ENCODE measurements at places on chromosomes 2 and 18.

- no peak for DNase-seq
Measured at GRCh38 chr2:10190737-10191532, 68.4 kb downstream of the RRM2 start.

DNA sequence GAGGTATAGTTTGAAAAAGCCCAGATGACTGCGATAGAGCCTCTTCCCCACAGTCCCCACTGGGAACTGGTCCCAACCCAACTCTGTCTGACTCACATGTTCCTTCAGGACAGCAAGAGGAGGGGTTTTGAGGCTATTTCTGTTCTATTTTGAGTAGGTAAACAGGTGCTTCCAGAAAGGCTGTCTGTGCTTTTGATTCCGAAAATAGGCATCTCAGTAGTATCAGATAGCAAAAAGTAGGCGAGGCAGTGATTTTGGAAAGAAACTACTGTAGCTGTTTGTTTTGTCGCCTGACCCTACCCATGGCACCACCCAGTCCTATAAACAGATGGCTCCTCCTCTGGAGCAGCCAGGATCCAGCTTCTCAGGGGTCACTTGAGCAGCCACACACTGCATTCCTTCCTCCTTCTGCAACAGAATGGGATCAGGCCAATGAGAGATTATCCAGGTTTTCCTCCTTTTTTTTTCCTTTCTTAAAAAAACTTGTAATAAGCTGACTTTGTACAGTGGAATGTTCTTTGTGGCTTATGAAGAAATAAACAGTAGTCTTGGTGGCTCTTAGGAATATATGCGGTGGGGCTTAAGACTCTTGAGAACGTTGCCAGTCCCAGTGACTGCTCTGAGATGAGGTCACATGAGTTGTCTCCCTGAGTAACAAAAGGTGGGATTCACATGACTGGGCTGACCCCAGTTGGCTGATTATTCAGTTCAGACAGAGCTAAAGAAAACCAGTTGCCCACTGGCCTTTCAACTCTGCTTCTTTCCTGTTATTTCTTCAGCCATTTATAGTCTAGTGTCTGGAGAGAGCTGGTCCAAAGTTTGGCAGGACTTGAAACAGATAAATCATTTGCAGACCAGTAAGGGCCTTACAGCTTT lies 98.6 kb downstream of the KCNS3 start:
- peak; percentile 26 for DNase-seq

DNA sequence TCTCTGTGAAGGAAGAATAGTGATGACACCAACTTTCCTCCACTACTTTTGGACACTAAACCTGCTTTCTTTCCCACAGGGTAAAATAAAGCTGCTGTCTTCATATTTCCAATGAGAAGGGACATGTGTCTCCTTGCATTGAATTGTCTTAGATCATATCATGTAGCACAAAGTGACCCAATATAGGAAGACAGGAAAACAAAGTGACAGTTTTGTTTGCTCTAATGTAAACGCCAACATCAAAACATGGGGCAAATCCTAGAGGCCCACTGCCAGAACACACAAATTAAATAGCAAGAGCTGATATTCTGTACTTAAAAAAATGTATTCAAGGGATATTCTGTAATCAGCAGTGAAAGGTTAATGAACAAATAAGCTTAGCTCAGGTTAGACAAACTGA lies 36.1 kb downstream of the ARHGAP15 start:
- DNase-seq = no peak

DNA sequence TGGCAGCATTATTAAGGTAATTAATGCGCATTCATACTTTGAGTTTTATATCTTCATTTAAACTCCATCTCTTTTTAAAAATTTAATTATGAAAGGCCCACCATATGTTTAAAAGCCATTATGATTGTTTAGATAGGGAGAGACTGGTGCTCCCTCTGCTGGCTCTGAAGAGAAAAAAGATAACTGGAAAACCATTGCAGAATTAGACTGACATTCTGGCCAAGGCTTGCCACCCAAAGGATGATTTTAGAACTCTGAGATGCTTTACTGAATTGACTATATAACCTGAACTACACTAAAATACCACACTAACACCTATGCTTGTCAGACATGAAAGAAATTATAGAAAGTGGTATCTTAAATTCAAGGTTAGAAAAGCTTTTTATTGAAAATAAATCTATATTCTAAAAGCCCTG lies 127.6 kb upstream of the SPOPL start:
- DNase-seq = no peak

GRCh38 chr18:9477509-9477908 lies 2.2 kb downstream of the RALBP1 start:
- no peak for DNase-seq

DNA sequence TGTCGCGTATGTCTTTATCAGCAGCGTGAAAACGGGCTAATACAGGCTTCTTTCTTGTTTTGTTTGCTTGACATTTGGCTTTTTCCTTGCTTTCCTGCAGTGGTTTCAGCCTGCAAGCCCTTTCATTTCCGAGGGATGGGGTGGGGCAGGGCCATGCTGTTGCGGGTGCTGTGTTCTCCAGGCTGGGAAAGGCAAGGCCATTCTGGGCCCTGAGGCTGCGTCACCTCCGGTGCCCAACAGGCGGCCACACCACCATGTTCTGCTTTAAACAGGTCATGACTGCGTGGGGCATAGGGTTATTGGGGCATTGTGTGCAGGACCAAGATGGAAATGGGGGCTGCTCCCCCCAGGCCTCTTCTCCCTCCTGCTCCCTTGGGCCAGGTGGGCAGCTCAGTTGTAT lies 38.6 kb upstream of the PLB1 start:
- DNase-seq = no peak

DNA sequence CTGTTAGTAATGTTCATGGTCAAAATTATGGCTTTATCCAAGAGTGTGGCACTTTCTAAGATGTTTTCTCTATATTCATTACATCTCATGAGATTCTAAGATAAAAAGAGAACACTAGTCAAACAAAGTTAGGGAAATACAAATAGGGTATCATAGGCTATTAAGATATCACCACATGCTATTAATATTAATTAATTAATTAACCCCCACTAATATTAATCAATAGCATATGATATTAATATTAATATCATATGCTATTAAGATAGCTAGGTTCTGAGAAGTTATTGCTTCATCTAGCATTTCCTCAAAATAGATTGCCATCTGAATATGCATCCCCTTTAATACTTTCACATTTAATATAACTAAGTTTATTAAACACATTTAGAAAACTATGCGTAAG lies 22.1 kb downstream of the DSG3 start:
- DNase-seq = no peak

DNA sequence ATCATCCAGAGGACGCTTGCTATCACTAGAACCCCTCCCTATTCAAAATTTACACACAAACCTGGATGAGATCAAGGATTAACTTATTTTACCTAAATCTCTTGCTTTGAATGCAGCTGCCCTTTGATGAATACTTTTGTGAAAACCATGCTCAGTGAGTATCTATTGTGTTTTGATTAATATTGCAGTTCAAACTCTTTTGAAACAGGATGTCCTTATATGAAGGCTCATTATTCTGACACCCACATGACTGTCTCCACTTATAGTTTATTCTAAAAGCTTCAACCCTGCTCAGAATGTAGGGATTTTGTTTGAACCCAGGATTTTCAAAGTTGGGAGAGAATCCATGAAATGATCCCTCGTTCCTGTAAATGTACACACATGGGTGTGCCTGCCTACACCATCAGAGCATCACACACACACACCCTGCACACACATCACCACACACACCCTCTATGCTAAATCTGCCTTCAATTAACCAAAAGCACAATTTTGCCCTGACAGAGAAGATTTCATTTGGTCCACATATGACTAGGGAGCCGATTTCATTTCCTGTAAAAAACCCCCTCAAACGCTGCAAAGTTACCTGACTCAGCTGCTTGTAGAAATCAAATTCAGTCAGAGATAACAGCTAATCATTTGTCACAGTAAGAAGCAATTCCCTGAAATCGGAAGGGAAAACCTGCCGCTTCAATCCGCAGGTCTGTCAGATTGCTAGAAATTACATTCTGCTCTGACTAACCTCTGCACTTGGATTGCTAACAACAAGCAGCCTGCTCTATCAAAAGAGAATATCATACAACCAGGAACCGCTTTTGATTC lies 65.2 kb downstream of the ZEB2 start:
- no peak for DNase-seq

DNA sequence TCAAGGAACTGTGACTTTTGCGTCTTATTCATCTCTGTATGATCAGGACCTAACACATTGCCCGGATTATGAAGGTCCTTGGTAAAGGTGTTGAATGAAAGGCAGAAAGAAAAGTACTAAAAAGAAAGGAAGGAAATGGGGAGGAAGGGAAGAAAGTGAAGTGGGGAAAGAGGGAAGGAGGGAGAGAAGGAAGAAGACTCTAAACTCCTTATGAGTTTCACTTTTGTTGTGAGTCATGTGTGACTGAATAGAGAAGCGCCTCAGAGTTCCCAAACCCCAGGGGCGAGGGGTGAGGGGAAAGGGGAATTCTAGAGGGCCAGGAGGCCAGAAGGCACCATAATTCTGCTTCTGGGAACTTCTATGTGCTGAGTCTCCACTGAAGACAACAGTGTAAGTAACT lies 30.9 kb upstream of the OSBPL6 start:
- DNase-seq = no peak

DNA sequence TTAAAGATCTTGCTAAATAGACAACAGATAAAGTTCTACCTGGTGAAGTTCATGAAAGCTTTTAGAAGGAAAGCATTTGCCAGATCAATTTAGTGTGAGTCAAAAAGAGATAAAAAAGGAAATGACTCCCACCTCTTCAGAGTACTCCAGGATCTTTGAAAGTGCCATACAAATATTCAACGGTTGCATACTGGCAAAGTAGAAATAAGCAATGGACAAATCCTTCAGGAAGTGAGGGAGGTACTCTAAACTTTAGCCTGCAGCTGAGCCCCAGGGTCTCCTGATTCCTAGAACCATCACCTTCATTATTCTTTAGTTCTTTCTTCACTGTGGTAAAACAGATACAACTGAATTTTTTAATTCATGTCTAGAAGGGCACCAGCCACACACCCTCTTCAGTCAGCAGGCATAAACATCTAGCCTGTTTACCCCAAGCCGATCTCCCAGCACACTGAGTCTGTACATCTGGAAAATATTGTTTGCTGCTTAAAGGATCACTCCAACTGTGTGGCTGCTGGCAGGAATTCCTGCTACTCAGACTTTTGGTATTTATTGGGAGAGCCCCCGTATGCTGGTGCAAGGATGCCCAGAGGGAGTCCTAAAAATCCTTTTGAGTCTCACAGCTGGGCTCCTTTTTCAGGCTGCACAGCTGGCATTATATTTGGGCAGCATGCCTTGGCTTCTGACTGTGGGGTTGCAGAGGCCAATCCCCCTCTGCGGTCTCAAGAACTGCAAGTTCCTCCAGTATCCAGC lies 72.3 kb upstream of the SESTD1 start:
- no peak for DNase-seq

DNA sequence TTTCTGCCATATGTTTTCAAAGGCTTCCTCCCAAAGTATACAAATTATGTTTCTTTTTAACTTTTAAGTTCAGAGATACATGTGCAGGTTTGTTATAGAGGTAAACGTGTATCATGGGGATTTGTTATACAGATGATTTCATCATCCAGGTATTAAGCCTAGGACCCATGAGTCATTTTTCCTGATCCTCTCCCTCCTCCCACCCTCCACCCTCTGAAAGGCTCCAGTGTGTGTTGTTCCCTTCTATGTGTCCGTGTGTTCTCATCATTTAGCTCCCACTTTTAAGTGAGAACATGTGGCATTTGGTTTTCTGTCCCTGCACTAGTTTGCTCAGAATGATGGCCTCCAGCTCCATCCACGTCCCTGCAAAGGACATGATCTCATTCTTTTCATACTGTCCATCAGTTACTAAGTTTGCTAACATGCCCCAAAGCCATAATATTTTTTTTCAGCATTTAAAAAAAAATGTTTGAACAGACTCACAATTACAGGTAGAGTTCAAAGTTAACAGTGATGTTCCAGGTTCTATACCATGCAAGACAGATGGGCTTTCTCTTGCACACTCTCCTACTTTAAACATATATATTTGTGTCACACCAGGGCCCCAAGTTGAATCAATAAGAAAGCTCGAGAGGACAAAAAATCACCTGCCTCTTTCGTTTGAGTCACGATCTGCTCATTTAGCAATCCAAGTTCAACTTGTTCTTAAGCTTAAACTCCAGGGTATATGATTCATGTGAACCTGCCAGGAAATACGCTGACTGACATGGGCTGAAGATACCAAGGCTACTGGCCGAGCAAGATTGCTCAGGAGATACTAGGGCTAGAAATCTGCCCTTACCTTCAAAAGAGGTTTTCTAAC lies 77.6 kb downstream of the AP1S3 start:
- DNase-seq = no peak

- DNase-seq = no peak
Measured at GRCh38 chr2:69422198-69422597, 15.0 kb downstream of the NFU1 start.

- no peak for DNase-seq
Measured at GRCh38 chr2:106197878-106198277, 3.8 kb upstream of the UXS1 start.

DNA sequence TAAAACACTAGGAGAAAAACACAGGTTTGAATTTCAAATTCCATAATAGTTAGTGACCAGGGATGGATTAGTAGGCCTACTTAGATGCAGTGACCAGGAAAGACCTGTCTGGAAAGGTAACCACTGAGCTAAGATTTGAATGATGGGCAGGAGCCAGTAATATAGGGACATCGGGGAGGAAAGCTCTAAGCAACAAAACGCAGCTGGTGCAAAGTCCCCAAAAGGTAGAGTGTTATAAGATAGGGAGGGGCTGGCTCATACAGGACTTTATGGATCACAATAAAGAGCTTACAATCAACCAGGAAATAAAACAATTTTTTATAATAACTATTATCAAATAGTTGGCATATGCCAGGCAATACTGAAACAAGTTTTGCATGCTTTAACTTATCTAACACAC lies 849.4 kb downstream of the LRRTM4 start:
- no peak for DNase-seq

GRCh38 chr2:85846411-85846810 lies 42.4 kb downstream of the ST3GAL5 start:
- no peak for DNase-seq

DNA sequence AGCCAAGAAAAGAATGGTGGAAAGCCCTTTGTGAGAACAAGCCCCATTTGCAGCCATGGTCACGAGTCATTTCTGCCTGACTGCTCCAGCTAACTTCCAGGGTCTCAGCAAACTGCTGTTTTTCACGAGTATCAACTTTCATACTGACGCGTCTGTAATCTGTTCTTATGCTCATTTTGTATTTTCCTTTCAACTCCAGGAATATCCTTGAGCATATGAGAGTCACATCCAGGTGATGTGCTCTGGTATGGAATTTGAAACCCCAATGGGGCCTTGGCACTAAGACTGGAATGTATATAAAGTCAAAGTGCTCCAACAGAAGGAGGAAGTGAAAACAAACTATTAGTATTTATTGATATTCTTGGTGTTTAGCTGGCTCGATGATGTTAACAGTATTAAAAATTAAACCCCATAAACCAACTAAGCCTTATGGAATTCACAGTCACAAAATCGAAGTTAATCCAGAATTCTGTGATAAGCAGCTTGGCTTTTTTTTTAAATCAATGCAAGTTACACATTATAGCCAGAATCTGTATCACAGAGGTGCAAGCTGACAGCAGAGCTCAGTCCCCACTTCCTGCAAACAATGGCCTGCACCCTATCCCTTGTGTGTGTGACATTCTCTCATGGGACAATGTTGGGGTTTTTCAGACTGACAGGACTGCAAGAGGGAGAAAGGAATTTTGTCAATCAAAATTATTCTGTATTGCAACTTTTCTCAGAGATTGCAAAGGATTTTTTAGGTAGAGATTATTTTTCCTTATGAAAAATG lies 26.1 kb downstream of the SLC14A1 start:
- no peak for DNase-seq
